ENCODE measurements at places on chromosomes 4 and X.

DNA sequence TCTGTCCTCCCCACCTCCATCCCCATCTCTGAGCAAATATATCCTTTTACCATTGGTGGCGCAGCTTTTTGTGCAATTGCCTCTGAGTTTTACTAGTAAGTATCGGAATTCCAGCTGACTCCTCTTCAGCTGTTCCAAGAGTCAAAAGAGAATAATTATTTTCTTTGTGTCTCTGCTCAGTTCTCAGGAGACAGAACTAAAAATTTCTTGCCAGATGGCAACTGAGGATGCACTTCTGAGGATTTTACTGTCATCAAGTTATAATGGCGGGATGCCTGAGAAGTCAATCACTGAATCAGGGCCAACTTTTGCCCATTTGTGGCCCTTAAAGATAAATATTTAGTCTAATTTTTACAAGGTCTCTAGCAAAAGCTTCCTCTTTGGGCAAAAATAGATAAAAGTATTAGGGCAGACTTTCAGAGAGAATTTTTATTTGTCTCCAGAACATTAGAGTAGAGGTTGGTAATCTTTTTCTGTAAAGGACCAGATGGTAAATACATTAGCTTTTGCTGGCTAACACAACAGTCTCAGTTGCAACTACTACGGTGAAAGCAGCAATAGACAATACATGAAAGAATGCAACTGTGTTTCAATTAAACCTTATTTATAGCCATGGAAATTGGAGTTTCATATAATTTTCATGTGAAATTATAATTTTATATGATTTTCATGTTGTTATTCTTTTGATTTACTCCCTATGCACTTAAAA is 15.6 kb upstream of the ADGRA3 start:
- DNase-seq = no peak

GRCh38 chr4:56246233-56246610 is 141.1 kb downstream of the AASDH start:
- DNase-seq = no peak

GRCh38 chrX:100717363-100717762 is 14.6 kb downstream of the SYTL4 start:
- DNase-seq = no peak

DNA sequence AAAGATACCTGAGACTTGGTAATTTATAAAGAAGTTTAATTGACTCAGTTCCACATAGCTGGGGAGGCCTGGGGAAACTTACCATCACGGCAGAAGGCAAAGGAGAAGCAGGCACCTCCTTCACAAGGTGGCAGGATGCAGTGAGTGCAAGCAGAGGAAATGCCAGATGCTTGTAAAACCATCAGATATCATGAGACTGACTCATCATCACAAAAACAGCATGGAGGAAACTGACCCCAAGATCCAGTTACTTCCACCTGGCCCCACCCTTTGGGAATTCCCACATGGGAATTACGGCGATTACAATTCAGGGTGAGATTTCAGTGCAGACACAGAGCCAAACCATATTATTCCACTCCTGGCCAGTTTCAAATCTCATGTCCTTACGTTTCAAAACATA is 514.7 kb upstream of the SPANXN1 start:
- no peak for DNase-seq

- no peak for DNase-seq
These were observed 52.1 kb upstream of the CDKN2AIP start for GRCh38 chr4:183392377-183392776.

DNA sequence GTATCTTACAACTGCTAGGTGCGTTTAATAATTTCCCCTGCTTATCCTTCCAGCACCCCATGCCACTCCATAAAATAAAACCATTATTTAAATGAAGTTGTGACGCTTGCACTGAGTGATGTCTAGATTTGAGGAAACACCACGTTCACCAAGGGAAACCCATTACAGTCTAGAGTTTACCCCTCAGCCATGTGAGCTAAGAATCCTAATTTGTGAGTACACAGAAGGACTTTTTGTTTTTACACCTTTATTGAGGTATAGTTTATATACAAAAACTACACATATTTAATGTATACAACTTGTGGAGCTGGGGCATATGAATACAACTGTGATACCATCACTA is 326.8 kb downstream of the RAPGEF2 start:
- no peak for DNase-seq

GRCh38 chr4:85491527-85491926 is 16.6 kb downstream of the ARHGAP24 start:
- DNase-seq = no peak

DNA sequence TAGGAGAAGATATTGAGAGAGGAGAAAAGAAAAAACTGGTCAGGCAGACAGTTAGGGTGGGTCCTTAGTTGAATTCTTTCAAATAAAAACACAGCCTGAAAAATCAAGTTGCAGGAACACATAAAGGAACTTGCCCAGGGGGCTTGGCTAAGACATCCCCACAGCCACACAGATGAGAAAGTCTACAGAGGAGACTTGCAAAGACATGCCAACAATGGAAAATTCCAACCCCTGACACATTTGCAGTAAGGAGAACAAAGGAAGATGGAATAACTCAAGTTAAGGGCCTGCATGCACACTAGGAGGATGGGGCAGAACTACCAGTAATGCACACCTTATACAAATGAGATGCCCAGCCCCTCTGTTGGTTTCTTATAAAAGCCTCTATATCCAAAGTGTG is 197.6 kb downstream of the CPXCR1 start:
- DNase-seq = no peak

DNA sequence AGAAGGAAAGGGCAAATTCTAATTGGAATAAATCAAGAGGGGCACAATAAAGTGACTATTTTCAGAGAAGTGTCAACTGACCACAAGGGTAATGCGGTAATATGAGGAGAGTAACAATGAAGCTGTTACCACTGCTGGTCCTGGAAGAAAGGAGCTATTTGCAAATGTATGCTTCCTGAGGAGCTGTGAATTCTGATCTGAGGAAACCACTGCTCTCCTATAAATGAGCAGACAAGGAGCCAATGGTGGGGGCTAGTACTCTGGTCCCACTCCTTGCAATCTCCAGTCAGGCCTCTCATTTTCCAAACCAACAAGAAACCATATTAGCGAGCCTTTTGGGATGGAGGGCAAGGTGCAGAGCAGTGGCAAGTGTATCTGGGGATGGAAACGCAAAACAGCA is 770.2 kb downstream of the FSTL5 start:
- no peak for DNase-seq

GRCh38 chrX:40031911-40032310 is 65.8 kb downstream of the BCOR start:
- no peak for DNase-seq

- no peak for DNase-seq
These were observed 95.4 kb downstream of the MBNL3 start for GRCh38 chrX:132393485-132393884.

DNA sequence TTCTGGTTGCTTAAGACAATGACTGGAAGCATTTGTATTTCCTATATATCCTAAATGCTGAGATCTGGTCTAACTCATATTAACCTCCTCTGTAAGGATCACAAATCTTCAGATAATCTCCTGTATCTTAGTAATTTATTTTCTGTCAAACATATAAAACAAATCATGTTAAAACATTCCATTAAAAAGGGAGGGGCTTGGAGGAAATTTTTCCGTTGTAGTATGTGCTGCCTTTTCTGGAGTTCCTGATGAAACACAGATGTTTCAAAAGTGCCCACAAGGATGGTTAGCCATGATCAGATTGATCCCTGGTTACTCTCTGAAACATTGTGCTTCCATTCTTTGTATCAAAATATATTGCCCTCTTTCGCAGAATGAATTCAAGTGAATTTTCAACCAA is 182.1 kb downstream of the TENM3 start:
- DNase-seq = no peak

GRCh38 chr4:105471566-105472176 is 2.2 kb downstream of the PPA2 start:
- peak; percentile 51 for DNase-seq

DNA sequence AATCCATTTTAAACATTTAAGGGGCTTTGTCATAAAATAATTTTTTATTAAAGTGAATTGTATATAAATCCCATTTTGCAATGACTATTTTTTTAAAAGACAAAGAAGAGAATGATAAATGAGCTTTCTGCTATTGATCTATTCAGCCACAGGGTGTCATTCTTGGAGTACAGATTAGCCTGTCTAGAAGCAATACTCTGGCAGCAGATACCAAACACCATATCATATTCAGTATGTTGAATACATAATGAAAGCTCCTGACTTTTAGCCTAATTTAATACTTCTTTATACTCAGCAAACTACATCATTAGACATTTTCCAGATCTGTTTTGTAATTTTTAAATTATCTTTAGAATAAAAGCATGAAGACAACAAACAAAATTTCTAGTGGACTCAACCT is 496.3 kb downstream of the PDGFC start:
- no peak for DNase-seq

GRCh38 chr4:184699941-184700340 is 34.0 kb downstream of the CENPU start:
- no peak for DNase-seq

GRCh38 chr4:146311238-146311970 is 97.1 kb downstream of the REELD1 start:
- no peak for DNase-seq

DNA sequence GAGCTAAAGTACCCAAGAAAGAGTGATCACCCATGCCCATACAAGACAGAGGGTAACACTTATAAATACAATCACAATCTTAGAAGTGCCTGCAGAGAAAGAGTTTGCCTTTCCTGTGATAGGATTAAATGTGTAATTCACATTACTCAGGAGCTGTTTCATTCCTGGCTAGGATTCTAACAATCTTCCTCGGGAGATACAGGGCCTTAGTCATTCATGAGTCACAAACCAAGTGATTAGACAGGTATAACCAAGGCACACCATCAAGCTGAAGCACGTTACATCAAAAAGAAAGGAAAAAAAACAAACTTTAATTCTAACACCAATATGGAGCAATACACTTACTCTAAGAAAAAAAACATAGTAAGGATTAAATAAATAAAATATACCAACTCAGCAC is 14.9 kb downstream of the ABCG2 start:
- peak; percentile 37 for DNase-seq

DNA sequence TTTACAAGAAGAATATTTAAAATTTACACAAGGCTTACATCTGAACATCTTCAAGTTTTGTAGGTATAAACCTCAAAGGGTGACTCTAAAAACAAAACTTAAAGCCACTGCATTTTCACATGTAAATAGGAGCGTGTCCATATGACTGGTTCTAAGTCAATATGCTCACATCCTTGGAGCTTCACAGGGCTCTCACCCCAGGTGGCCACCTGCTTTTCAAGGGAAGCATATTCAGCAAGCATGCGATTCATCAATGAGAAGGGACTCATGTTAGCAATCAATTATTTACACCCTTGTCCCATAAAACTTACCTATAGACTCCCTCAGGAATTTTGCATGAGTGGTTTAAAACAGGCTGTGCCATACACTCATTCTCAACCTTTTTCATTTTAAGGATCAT is 17.8 kb upstream of the KLHL34 start:
- no peak for DNase-seq

All from amniotic stem cell (primary cell).